ENCODE measurements at places on chromosomes 12 and 14.

- DNase-seq, result no peak
These were observed 11.1 kb downstream of the ARF3 start for GRCh38 chr12:48946205-48946604.

DNA sequence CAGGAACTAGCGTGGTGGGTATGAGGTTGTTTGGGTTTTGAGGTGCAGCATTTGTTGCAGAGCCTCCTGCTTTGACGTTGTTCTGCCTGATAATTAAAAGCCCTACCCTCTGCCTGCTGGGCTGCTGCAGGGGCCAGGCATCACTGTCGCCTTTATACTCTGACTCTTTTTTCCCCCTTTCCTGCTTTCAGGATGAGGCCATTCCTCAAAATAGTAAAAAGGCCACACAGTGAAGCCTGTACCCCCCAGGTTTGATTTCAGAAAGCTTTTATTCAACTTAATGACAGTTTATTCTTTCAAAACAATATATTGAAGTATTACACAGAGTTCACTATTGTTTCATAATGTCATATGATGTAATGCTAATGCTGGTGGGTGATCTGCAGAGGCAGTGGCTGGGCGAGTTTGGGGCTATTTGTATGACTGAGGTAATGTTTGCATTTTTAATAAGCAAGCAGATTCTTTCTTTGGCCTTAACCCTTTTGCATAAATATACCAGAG, 9.1 kb downstream of the BORCS5 start:
- no peak for DNase-seq

GRCh38 chr12:7642876-7643309, 22.8 kb downstream of the APOBEC1 start:
- DNase-seq, result no peak

- peak; percentile 25 for DNase-seq
These were observed 87.4 kb downstream of the OTOGL start for GRCh38 chr12:80186727-80187217.

GRCh38 chr12:62911286-62911685, 23.7 kb downstream of the PPM1H start:
- DNase-seq, result no peak

DNA sequence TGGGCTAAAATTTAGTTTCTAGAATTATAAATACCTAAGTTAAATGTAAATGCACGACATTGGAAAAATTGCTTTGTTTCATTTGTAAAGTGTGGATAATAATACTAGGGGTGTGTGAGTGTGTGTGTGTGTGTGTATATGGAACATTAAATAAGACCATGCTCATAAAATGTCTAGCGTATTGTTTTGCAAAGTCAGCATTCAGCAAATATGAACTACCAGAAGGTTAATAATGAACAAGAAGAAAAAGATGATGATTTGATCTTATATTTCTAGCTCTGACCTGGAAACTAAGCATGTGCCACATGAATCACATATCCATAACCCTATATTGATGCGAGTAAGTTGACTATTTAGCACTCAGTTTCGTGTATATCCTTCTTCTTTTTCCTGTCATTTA, 44.9 kb upstream of the MDGA2 start:
- DNase-seq, result no peak

- no peak for DNase-seq
These were observed 63.3 kb downstream of the DUSP6 start for GRCh38 chr12:89288959-89289358.

- no peak for DNase-seq
These were observed 419.4 kb downstream of the RAD51B start for GRCh38 chr14:68238976-68239375.

DNA sequence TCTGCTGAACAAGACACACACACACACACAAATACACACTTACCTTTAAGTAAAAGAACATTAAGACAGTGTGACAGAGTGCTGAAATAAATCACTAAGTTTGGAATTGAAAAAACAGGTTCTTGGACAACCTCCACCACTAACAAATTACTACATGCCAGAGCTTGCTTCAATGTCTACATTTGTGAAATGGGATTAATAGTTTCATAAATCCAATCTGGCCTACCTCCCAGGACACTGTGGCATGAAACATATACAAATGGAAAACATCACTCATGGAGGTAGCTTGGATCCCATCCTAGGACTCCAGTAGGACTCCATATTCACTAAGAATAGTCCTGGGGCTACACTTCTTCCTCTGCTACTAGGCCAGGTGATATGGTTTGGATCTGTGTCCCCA, 8.2 kb upstream of the CCDC60 start:
- no peak for DNase-seq

DNA sequence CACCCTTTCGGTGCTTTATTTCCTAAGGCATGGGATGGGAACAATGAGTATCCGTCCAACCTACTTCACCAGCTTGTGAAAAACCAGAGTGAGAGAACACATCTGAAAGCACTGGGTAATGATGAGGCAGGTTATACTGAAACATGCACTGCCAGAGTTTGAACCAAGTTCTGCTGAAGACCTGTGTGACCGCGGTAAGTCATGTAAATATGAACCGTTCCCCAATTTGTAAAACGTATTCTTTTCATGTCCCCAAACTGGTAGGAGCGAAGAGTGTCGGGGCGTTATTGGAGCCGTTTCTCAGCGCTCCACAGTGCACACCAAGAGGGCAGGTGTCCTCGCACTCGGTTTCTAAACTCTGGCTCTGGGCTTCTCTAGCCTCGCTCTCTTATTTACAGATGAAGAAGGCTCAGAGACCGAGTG, 788 bp upstream of the NGDN start:
- DNase-seq, result no peak

- no peak for DNase-seq
These were observed 314.1 kb upstream of the LRIG3 start for GRCh38 chr12:59234391-59234790.

DNA sequence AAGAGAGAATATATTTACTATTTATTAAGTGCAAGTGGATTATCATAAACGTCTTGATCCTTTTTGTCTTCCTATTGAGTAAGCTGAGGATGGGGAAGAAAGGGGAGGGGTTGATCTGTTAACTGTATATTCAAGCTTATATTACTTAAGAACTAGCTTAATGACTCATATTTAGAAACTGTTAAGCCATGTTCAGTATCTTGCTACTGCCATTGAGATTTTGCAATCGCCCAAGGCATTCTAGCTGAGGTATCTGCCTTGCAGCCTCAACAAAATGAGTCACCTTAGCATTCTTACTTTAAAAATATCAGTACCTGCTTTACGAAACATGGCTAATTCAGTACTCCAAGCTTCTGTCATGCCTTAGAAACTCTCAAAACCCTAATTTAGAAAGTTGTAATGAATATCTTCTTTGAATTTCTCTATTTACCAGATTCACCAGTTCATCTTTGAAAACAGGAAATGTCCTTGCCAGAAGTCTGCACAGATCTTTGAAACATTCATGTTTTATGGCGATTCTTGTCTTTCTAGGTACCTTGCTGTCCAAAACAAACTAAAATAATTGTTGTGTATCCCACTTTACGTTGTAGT, 76.1 kb downstream of the ALG10B start:
- DNase-seq, result no peak

GRCh38 chr12:121423253-121423652, 23.3 kb downstream of the RNF34 start:
- DNase-seq, result no peak

DNA sequence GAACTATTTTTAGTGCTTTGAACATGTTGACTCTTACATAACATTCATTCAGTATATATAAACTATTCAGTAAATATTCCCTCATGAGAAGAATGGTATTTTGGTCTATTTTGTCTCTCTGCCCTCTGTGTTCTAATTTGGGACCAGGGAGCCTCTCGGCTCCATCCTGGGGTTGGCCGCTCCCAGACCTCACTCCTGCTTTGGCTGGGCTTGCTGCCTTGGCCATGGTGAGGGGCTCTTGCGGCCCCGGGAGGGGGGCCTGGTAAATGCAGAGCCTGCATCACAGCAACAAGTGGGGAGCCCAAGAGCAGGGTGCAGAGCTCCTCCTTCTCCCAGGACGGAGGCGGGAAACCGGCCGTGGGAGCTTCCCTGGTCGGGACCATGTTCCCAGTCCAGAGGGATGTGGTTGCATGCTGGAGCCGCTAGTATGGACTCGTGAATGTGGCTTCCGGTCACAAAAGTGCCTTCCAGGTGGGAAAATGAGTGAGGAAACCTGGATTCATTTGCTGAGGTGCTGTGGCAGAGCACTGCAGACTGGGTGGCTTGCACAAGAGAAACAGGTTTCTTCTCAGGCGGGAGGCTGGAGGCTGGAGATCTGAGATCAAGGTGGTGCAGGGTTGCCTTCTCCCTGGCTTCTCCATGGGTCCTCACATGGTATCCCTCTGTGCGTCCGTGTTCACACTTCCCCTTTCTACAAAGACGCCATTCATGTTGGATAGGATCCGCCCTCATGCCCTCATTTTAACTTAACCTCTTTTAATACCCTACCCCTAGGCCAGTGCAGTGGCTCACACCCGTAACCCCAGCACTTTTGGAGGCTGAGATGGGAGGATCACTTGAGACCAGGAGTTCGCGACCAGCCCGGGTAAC, 250.2 kb downstream of the CACNA1C start:
- DNase-seq, result no peak

DNA sequence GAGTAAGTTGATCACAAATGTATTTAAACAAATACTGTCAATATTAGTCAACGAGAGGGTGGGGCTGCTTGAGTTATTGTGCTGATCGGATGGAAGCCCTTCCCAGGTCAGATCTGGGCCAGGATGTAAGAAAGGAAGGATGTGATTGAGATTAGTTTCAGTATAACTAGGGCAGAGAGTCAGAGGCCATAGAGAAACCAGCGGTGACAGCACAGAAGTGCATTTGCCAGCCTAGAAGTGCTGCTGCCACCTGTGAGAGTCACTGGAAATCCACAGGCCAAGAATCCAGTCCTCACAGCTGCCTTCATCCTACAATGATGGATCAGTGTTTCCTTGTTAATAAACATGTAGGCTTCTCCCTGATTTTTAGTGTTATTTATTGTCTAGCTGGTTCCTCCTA, 9.8 kb upstream of the FERMT2 start:
- peak; percentile 27 for DNase-seq

DNA sequence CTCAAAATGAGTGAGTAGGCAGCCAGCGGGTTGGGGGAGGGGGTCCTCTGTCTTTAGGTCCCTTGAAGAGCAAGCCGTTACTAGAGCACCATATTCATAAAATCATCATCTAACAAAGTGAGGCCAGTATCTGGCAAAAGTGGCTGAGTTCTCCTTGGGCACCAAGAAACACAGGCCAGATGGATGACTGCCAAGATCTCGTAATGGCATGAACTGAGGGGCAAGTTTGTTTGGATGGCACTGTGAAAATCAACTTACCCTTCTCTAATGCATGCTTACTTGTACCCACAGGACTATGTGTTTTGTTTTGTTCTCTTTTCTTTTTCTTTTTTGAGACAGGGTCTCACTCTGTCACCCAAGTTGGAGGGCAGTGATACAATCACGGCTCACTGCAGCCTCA, 41.6 kb downstream of the GNPTAB start:
- no peak for DNase-seq

DNA sequence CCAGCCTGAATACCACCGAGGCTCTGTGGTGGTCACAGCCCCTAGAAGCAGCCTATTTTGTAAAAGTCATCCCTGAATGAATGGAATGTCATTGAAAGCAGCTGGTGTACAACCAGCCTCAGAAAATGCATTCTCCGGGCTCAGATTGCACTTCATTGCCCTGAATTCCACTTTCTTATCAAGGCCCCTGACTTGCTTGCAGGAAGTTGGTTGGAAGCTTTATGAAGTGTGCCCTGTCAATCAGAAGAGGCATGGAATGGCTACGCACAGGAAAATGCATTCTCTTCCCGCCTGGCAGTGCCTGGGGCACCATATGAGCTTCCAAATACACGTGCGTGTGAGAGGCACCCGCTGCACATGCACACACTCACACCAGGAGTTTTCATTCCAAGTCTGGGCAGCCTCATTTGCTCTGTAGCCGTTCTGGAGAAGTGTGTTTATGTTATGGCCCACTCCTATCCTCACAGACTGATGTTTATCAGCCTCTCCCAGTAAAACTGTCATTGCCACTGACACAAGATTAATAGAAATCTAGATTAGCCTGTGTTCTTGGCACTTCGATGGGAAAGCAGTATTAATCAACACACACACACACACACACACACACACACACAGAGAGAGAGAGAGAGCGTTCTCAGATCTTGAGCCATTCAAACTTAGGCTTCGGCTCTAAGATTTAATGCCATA, 63.9 kb downstream of the NUAK1 start:
- DNase-seq, result no peak

- DNase-seq, result no peak
These were observed 59.7 kb downstream of the SCFD1 start for GRCh38 chr14:30681752-30682355.
